ENCODE measurements at places on chromosomes 12 and 14.
A peak's percentile ranks its signal among the peaks of the same experiment; 100 is the strongest.

DNA sequence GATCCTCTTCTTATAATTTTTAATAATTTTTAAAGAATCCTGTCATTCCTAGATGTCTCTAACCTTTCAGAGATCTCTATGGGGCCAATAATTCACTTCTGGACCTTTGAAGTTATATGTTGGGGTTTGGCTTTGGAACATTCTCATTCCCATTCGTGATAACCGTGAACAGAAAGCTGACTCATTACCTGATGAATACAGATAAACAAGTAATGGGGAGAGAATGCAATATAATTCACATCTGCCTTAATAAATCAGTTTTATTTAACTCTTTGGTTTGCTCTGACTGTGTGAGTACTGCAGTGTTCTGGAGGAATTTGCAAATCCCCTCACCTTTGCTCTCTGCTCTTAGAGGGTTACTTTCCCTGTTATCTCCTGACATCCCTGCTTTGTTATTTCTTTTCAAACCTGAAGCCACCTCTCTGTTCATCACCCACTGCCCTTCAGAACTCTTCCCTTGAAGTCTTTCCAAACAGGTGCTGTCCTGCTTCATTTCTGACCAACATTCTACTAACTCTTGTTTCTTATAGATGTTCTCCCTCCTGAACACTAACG, 79.6 kb upstream of the SLC38A2 start:
- no peak for DNase-seq

DNA sequence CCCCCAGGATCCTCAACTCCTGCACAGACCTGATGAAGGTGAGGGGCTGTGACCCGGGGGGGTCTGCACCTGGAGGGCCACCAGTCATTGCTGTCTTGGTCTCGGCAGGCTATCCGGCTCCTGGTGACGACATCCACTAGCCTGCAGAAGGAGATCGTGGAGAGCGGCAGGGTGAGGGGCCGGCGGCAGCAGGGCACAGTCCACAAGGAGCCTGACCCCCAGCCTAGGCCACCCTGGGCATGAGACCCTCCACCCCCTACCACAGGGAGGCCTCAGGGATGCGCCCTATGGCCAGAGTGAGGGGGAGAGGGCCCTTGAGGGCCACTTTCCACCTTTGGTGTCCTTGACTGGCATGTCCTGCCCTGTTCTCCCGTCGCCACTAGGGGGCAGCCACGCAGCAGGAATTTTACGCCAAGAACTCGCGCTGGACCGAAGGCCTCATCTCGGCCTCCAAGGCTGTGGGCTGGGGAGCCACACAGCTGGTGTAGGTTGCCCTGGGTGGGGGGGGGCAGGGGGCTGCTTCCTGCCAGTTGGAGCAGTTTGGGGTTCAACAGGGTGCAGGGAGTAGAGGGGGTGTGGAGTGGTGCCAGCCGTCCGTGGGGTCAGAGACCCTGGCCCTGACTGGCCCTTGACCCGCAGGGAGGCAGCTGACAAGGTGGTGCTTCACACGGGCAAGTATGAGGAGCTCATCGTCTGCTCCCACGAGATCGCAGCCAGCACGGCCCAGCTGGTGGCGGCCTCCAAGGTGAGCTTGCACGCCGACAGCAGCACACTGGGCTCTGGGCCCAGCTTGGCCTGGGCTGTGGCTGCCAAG, 25.0 kb downstream of the HIP1R start:
- peak; percentile 73 for DNase-seq

GRCh38 chr12:33427071-33427470, 12.5 kb downstream of the SYT10 start:
- DNase-seq, result no peak

- DNase-seq, result no peak
These were observed 44.9 kb downstream of the SYNE2 start for GRCh38 chr14:63897721-63898163.

- no peak for DNase-seq
These were observed 67.5 kb downstream of the CHST11 start for GRCh38 chr12:104524034-104524832.

DNA sequence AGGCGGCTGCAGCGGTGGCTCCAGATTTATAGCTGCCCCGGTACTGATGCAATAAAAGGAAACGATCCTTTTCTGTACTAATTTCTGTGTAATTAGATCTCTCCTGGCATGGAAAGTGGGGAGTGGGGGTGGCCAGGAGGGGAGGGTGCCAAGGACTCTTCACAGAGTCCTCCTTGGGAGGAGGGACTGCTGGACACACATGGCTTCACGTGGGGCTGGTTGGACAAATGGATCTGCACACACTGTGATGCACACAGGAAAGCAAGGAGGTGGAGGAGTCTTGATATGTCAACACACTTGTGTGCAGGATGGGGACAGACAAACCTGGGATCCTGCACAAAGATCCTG, 23.8 kb upstream of the ATP5MC2 start:
- no peak for DNase-seq

GRCh38 chr14:75886636-75887348, 95.0 kb downstream of the TGFB3 start:
- no peak for DNase-seq

GRCh38 chr14:94831085-94831484, 61.2 kb upstream of the GSC start:
- no peak for DNase-seq

GRCh38 chr14:100018482-100018881, 46.7 kb upstream of the EVL start:
- DNase-seq, result no peak

GRCh38 chr12:2689393-2689792, 105.4 kb upstream of the FKBP4 start:
- no peak for DNase-seq

DNA sequence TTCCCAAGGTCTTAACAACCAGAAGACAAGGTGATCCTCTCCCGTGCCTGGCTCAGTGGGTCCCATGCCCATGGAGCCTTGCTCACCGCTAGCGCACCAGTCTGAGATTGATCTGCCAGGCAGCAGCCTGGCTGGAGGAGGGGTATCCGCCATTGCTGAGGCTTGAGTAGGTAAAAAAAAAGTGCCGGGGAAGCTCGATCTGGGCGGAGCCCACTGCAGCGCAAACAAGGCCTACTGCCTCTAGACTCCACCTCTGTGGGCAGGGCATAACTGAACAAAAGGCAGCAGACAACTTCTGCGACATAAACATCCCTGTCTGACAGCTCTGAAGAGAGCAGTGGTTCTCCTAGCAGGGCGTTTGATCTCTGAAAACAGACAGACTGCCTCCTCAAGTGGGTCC, 104.0 kb downstream of the C14orf39 start:
- no peak for DNase-seq

GRCh38 chr14:100835548-100836310, 9.8 kb downstream of the MEG3 start:
- DNase-seq, result no peak

DNA sequence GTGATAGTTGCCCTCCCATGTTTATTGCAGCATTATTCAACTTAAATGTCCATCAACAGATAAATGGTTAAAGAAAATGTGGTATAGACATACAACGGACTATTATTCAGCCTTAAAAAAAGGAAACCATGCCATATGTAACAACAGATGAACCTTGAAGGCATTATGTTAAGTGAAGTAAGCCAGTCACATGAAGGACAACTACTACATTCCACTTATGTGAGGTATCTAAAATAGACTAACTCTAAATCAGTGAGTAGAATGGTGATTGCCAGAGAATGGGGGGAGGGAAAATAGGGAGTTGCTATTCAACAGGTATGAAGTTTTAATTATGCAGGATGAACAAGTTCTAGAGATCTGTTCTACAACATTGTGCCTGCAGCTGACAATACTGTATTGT, 10.1 kb downstream of the PCNX4 start:
- DNase-seq, result no peak

GRCh38 chr14:22095860-22096513, 422.4 kb upstream of the OR4E1 start:
- no peak for DNase-seq

DNA sequence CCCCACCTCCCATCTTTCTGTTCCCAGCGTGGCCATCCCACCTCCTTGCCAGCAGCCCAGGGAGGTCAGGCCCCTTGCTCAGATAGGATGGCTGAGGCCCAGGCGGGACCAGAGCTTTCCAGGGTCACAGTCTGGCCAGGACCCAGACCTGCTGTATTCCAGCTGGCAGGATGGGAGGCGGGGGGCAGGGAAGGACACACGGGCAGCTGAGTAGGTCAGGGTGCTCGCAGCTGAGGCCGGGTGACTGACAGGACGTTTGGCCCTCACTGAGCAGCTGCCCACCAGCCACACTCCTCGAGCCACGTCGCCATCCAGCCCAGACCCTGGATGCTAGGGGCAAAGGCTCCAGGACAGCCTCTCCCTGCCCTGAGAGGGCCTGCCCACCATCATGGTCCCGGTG, 4.0 kb downstream of the NUDT14 start:
- no peak for DNase-seq

DNA sequence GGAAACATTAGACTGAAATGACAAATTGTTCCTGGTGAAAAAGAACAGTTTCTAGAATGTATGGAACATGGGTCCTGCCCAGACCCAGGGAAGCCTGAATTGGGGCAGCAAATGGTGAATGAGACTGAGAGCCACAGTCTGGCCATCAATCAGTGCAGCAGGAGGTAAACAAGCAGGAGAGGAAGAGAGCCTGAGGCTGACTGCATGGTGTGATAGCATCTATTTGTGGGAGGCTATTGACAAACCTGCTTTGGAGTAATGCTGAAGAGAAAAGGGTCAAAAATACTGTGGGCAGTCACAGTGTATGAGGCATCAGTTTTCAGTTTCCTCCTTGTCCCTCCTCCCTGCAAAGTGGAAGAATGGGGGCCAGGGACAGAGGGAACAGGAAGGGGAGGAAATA, 136.8 kb downstream of the ANKS1B start:
- no peak for DNase-seq

DNA sequence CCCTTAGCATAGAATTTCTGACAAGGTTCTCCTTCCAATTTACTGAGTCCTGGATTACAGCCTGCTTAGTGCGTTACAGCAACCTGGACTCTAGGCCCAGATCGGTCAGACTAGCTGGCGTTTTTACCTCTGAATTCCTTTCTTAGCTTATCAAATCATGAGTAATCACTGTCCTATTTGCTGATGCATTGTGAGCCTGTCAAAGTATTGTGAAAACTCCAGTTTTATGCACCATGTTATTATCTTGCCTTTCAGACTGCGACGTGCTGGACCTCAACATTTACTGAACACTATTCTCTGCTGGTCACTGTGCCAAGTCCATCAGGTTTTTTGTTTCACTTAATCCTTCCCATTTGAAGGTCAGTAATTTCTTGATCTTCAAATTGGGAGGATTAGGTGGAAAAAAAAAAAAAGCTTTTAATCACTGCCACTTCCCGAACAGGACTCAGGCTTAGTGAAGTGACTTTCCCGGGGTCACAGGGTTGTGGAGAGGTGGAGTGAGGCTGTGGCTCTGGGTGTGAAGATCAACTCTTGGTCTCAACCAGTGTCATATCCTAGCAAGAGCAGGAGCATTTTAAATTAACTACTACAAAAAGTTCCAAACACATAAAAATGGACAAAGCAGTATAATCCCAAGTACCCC, 31.2 kb downstream of the FBXO21 start:
- DNase-seq, result no peak

DNA sequence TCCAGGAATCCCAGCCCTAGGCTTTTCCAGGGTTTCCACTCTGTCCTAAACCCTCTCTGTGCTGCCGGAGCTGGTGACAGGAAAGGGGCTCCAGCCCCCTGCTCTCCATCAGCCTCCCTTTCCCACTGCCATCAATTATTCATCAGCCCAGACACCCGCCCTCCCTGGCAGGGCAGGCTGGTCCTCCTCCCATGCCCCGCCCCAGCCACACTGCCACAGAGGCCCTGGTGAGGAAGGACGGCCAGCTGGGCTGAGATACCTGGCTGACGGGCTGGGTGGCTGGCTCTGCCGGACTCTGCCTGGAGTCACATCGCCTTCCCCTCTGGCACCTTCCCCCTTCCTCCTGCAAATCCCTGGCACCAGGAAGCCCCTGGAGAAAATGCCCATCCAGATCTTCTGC, 11.9 kb upstream of the SMARCD1 start:
- DNase-seq, result no peak

GRCh38 chr14:74596741-74597450, 15.1 kb downstream of the LTBP2 start:
- DNase-seq, result no peak

- DNase-seq, result no peak
These were observed 341.8 kb downstream of the NRXN3 start for GRCh38 chr14:78512021-78512420.

GRCh38 chr14:53190938-53191337, 37.8 kb upstream of the DDHD1 start:
- no peak for DNase-seq

- DNase-seq, result no peak
These were observed 76.2 kb upstream of the EVL start for GRCh38 chr14:99989032-99989431.

DNA sequence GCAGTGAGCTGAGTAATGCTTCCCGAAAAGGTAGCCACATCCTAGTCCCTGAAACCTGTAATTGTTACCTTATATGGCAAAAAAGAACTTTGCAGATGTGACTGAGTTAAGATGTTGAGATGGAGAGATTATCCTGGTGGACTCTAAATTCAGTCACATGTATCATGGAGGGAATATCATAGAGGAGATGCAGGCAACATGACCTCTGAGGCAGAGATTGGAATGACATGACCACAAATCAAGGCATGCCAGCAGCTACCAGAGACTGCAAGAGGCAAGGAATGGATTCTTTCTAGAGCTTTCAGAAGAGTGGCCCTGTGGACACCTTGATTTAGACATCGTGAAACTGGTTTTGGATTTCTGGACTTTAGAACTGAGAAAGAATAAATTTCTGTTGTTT, 18.5 kb downstream of the SLC38A6 start:
- DNase-seq, result no peak

- DNase-seq, result no peak
These were observed 5.4 kb upstream of the TAS2R46 start for GRCh38 chr12:11067514-11067913.

DNA sequence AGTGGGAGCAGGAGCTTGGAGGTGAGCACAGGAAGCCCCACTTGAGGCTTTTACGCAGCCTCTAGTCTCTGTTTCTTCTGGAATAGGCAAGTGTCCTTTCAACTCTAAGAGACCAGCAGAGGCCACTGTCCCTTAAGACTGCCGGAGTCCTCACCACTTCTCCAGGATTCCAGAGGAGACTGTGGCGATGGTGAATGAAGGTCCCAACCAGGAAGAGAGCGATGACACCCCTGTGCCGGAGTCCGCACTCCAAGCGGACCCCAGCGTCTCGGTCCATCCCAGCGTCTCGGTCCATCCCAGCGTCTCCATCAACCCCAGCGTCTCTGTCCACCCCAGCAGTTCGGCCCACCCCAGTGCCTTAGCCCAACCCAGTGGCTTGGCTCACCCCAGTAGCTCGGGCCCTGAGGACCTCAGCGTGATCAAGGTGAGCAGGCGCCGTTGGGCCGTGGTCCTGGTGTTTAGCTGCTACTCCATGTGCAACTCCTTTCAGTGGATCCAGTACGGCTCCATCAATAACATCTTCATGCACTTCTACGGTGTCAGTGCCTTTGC, 442 bp downstream of the FLVCR2 start:
- DNase-seq, result peak; percentile 8

GRCh38 chr12:120117961-120118320, 1.4 kb upstream of the RAB35 start:
- no peak for DNase-seq

GRCh38 chr12:27453421-27453820, 6.9 kb downstream of the SMCO2 start:
- DNase-seq, result no peak

GRCh38 chr12:21819236-21819635, 44.7 kb upstream of the KCNJ8 start:
- no peak for DNase-seq

- no peak for DNase-seq
These were observed 609.0 kb downstream of the KCNH5 start for GRCh38 chr14:62436261-62436660.

All from neuronal stem cell (in vitro differentiated cells).